EH (cell line): ENCODE measurements at places on chromosomes 5 and 9.
A peak's percentile ranks its signal among the peaks of the same experiment; 100 is the strongest.

DNA sequence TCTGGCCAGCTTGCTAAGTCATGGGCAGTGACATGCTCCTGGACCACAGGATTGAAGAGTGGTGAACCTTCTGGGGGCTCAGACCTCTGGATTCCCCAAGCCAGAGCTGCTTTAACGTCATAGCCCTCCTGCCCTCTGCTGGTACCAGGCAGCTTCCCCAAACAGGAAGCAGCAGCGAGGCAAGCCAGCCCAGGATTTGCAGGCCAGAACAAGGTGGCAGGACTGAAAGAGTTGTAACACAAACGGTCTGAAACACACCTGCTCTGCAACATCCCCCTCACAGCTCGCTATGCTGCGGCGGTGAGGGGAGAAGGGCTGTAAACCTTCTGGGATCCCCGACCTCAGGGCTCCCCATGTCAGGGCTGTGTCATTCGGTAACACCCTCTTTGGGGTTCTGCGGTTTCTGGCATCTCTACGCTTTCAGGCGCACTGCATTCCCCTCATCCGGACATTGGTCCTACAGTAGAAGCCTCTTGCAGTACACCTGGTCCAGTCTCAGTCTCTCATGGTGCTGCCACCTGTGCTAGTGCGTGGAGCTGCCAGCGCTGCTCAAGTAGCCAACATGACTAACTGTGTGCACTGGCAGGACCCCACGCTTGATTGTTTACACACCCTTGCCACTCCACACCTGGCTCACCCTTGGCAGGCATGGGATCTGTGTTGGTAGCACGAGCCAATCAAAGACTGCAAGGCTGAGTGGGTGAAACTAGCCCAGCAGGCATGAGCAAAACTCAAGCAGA lies 893.3 kb downstream of the PTPRD start:
- no peak for DNase-seq

- no peak for DNase-seq
These were observed 60.1 kb upstream of the NMUR2 start for GRCh38 chr5:152465140-152465539.

DNA sequence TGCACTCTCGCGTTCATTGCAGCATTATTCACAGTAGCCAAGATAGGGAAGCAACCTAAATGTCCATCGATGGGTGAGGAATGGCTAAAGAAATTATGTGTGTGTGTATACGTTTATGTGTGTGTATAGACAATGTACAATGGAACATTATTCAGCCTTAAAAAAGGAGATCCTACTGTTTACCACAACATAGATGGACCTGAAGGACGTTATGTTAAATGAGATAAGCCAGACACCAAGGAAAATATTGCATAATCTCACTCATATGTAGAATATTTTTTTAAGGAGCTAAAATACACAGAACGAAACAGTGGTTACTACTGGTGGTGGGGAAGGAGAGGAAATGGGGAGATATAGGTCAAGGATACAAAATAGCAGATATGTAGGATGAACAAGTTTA lies 2.4 kb downstream of the KIF2A start:
- no peak for DNase-seq

- no peak for DNase-seq
These were observed 211.9 kb upstream of the CDH6 start for GRCh38 chr5:30981576-30981975.

- no peak for DNase-seq
These were observed 300.7 kb upstream of the IZUMO3 start for GRCh38 chr9:24846248-24846912.

DNA sequence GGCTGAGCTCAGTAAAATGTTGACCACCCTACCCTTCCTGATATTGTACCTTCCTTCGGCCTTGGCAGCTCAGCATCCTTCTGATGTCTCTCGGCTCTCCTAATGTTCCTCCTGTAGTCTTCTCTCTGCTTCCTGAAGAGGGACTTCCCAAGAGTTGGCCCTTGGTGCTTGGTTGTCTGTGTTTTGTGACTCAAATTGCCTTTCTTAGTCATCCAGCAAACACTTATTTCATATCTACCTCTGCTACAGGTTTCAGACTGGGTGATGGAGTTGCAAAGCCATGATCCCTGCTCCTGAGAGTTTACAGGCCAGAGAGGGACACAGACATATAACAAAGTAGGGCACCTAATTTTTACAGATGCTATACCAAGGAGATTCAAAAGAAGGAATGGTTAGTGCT lies 70.1 kb downstream of the SV2C start:
- DNase-seq: no peak

DNA sequence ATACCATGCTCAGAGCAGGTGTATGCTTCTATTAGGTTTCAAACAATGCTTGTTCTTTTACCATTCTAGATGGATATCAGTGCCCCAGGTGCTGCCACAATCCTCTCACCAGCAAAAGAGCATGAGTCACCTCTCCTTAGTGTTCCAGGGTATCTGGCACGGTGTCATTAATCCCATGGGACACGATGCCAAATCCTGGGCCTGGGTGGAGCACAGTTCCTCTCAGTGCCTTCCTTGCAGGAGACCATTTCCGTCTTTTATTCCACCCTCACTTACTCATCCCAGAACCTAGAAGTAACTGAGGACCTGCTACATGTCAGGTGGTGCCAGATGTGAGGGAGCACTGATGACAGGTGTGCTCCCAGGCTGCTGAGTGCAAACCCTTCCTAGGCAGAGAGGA lies 1.3 kb upstream of the OR13J1 start:
- DNase-seq: no peak

GRCh38 chr5:51373880-51374523 lies 9.2 kb upstream of the ISL1 start:
- no peak for DNase-seq

DNA sequence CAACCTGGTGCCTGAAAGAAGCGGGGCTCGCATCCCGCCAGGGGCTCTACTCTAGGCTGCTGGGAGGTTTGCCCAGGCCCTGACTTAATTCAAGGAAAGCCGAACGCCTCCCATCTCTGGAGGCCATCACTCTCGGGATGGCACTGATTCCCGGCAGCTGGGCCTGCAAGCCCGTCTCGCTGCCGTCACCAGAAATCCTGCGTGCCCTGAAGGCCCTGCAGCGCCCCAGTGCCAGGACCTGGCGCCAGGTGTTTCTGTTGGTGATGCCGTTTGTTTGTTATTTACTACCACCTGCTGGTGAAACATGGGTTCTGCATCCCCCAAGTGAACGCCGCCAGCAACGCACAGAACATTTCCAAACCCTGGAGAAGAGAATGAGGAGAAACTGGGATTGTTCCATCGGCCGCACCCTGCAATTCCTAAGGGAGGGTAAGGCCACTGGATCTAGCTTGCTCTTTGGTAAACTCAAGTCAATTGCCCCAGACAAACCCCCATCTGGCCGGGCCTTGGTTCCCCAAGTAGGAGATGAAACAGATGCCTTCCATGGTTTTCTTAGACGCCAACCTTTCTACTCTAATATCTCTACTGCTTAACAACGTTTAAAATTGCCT lies 77.9 kb downstream of the AK8 start:
- peak; percentile 78 for DNase-seq

DNA sequence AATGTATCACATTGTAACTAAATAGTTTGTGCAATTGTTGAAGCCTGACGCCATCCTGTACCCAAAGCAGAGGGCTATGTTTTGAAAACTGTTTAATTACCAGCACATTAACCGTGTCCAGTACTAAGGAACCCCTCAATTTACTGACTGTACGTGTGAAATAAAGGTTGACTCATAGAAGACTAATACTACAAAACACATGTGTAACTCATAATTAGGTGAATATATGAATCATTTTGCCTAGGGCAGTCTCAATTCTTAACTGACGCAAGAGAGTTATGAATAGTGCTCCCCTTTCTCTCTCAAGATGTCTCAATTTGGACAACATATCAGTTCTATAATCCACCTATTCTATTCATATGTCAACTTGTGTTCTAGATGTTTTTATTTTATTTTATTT lies 558.4 kb downstream of the PRDM9 start:
- DNase-seq: no peak

- DNase-seq: peak; percentile 94
These were observed 69.6 kb downstream of the ADAMTSL1 start for GRCh38 chr9:18543406-18544192.

GRCh38 chr5:108264533-108264932 lies 117.4 kb downstream of the FBXL17 start:
- DNase-seq: no peak
